ENCODE measurements at places on chromosomes 6 and 20.

GRCh38 chr6:11108726-11109125 is 2.8 kb downstream of the ERVFRD-1 start:
- DNase-seq = no peak

- DNase-seq = no peak
These were observed 91.7 kb downstream of the CLIC5 start for GRCh38 chr6:45923831-45924391.

- DNase-seq = no peak
These were observed 804.5 kb upstream of the CITED2 start for GRCh38 chr6:140178935-140179334.

GRCh38 chr6:117495869-117496268 is 13.4 kb downstream of the DCBLD1 start:
- DNase-seq = no peak

DNA sequence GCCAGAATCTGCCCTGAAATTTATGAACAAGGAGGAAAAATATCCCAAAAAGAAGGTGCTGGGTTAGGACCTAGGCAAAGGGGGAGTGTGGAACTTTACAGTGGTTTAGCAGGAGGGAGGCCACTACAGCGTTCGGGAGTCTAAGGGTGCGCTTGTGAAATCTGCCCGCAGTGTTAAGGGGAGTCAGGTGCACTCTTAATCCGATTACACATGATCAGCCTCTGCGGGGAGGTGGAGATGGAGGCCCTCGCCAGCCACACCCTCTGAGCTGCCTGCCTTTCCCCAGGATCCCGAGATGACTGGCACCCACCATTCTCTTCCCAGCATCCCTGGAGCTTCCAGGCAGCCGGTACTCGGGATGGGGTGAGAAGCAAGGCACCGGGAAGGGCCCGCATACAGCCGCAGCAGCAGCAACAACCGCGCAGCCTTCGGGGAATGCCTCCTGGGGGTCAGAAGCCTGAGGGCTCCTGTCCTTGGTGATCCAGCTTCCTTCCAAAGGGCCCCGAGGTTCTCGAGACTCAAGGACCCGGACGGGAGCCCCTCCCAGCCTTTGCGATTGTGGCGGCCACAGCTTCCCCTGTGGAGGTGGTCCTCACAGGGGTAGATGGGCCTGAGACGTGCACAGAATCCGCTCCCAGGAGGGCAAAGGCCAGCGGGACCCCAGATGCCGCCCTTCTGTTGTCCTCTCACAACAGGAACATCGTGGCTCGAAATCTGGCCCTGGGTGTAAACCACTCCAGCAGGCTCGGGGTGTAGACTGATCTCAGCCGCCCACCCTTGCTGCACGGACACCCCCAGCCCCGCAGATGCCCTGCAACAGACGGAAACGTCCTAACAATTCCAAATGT is 57.3 kb upstream of the CST7 start:
- DNase-seq = no peak

DNA sequence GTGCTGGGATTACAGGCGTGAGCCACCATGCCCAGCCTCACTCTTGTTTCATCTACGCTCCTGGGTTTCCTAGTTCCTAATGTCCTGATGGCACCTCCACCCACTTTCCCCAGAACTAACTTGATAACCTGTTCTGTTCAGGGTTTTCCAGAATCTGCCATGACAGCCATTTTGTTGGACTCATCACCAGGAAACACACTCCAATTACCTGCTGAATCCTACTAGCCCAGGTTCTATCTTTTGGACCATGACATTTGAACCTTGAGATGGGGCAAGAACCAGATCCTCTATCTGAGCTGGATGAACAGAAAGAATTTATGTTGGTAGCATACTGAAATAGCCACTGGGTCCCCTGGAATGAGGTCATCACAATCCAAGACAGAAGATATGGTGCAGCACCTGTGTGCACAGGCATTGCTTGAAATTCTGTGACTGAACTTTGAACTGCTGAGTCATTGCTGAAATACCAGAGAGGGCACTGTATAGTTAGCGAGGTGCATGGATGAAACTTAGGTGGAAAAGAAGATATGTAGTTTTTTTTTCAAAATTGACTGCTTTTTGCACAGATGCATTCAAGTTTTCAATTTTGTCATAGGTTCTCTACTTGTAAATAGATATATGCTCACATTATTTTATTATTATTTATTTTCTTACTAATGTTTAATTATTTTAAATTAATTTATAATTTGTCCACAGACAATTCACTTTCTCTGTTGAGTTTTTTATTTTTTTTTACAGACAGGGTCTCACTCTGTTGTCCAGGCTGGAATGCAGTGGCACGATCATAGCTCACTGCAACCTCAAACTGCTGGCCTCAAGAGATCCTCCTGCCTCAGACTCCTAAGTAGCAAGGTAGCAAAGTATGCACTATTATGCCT is 42.8 kb upstream of the TASP1 start:
- no peak for DNase-seq

- DNase-seq = no peak
These were observed 1127.5 kb downstream of the GRIK2 start for GRCh38 chr6:102520966-102521365.

- no peak for DNase-seq
These were observed 14.7 kb upstream of the IPCEF1 start for GRCh38 chr6:154371281-154371680.

- DNase-seq = no peak
These were observed 8.4 kb downstream of the ENTPD6 start for GRCh38 chr20:25203871-25204320.

DNA sequence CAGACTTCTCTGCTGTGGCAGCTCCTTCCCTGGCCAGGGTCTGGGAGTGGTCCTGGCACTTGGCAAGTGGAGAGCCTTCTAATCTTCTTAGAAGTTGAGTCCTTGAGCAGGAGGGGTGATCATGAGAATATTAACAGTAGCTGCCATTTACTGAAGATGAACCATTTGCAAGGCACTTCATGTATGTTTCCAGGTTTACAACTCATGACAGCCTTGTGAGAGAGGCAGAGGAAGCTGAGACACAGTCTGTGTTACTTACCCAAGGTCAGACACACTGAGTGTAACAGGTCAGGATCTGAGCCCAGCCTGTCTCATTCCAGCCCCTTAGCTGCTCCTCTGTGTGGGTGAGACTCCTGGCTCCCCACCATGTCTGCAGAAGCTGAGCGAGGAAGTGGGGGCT is 45.5 kb upstream of the SRF start:
- no peak for DNase-seq

DNA sequence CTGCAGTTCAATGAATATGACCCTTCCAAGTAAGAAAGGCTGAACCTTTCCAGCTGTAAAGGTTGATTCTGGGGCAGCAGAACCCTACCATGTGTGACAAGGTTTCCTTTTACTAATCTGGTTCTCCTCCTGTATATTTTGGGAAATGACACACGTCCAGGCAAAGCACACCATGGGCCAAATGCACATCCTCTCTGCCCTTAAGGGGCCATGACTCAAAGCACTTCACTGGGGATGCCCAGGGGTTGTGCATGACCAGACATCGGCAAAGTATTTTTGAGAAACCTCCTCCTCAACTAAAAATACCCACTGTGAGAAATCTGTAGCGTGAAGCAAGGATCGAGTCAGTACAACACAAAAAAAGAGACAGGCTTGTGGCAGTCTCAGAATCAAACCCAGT is 174.7 kb downstream of the BACH2 start:
- no peak for DNase-seq

GRCh38 chr20:21240394-21240793 is 62.7 kb upstream of the XRN2 start:
- no peak for DNase-seq

DNA sequence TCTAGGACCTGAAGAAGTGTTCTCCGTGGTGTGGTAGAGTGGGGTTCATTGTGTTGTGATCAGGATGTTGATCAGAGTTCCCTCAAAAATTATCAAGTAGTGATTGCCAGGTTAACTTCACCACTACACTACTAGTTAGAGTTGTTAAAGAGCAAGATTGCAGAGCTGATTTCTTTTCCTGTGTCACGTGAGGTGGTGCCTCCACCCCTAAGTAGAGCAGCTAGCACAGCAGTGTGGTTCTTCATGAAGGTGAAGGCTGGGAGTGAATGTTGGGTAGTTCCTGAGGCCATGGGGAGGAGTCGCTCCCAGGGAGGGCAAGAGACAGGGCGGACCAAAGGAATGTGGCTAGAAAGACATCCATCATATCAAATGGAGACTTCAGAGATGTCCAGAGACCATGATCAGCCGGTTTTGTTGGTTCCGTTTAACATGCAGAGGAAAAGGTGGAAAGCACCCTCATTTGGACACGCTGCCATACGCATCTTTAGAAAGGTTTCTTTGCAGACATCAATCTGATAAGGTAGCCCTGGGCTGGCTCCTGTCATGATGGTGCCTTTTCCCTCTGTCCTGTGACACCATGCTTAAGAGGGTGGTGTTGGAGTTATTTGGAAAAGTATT is 79.2 kb upstream of the IYD start:
- DNase-seq = no peak

GRCh38 chr20:1297486-1297885 is 31.4 kb downstream of the SNPH start:
- peak; percentile 31 for DNase-seq

DNA sequence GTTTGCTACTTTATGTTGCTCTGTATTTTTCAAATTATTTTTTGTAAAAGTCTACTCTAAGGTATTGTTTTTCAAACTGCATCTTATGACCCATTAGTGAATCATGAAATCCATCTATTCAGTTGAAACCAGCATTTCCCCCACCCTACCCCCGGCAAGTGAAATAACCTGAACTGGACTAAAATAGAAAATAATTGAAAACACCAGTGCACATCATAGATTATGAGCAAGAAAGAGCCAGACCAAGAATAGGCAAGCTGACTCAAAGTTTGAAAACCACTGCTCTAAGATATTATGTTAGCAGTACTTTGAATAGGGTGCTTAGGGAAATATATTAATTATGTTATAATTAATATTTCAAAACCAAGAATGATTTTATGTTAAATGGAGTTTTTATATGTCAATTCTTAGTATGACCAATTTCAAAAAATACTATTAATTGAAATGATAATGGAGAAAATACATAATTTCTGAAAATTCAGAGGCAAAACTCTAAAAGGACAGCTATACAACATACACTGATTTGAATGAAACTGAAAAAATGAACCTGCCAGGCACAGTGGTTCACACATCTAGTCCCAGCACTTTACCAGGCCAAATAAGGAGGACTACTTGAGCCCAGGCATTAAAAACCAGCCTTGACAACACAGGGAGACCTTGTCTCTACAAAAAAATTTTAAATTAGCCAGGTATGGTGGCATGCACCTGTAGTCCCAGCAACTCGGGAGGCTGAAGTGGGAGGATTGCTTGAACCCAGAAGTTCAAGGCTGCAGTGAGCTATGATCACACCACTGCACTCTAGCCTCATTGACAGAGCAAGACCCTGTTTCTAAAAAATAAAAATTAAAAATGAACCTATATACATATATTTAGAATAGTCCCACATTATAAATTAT is 112.0 kb downstream of the CDK19 start:
- DNase-seq = no peak

- DNase-seq = no peak
These were observed 200.9 kb upstream of the UST start for GRCh38 chr6:148545901-148546300.

DNA sequence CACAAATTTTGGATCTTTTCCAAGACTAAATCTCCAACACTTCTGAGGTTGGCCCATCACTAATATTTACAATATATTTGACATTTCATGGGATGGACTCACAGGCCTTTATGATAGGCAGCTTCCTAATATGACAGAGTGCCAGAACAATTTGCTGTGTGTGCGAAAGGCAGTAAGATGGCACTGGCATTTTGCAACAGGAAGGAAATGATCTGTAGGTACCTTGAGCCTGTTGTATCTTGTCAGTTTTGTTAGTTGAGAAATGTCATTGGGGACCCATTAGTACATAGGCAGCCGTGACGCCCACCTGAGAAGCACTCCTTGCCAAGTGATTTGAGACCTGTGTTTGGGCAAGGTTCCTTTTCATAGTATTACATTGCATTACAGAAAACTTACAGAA is 153.4 kb upstream of the HEY2 start:
- DNase-seq = no peak

DNA sequence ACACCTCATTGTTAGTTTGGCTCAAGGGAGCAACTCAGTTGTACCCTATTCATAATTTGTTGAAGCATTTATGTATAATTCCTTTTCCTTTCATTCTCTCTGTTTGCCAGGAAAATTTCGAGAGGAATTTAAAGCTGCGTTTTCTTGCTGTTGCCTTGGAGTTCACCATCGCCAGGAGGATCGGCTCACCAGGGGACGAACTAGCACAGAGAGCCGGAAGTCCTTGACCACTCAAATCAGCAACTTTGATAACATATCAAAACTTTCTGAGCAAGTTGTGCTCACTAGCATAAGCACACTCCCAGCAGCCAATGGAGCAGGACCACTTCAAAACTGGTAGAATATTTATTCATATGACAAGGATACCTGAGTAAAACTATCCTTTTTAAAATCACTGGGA is 45.2 kb upstream of the GFRAL start:
- no peak for DNase-seq

- DNase-seq = no peak
These were observed 400.9 kb upstream of the POU3F2 start for GRCh38 chr6:98433325-98434056.

DNA sequence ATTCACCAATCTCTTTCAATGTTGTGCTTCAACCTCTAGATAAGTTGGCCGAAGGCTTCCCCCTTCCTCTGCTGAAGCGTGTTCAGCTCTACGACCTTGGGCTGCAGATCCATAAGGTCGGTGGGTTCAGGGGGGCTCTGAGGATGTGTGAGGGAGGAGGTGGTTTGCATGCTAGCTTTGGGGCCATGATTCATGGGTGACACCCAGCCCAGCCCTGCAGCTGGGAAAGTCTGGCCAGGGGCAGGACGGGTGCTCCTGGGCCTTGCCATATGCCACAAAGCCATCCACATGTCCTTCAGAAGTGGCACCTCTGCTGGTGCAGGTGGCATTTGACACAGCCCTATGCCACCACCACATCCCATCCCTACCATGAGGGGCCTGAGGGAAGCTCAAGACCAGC is 27.6 kb downstream of the LBP start:
- no peak for DNase-seq

DNA sequence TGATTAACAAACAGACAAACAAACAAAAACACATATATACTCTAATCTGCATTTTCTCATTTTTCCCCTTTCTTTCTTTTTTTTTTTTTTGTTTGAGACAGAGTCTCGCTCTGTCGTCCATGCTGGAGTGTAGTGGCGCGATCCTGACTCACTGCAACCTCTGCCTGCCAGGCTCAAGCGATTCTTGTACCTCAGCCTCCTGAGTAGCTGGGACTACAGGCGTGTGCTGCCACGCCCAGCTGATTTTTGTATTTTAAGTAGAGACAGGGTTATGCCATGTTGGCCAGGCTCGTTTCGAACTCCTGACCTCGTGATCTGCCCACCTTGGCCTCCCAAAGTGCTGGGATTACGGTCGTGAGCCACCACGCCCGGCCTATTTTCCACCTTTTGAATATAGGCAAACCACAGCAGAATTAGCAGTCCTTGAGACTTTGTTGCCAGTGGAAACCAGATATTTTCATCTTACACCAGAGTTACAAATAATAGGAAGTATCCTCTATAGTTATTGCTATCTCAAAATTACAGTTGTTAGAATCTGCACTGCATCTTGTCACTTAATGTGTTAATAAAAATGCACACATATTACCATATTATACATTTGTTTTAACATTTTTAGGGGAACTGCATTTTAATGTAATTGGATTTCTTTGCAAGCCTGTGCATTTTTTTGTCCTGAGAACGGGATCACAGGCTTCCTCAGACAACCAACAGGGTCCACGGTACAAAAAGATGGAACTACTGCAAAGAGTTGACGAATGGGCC is 208.2 kb upstream of the ZNF217 start:
- DNase-seq = no peak

GRCh38 chr20:12177657-12178293 is 260.1 kb downstream of the BTBD3 start:
- no peak for DNase-seq

- no peak for DNase-seq
These were observed 2.3 kb upstream of the SERPINB6 start for GRCh38 chr6:2973676-2974075.

Data from spleen (tissue), 13 donors.